ENCODE measurements at places on chromosomes 2 and 18. TPM values are rescaled to one million over a fixed set of nuclear protein-coding genes. Genes with fewer than 3 reads are reported as not detected.

- no peak for DNase-seq
Observed at GRCh38 chr18:6009756-6010155, 114.4 kb upstream of the TMEM200C start.

DNA sequence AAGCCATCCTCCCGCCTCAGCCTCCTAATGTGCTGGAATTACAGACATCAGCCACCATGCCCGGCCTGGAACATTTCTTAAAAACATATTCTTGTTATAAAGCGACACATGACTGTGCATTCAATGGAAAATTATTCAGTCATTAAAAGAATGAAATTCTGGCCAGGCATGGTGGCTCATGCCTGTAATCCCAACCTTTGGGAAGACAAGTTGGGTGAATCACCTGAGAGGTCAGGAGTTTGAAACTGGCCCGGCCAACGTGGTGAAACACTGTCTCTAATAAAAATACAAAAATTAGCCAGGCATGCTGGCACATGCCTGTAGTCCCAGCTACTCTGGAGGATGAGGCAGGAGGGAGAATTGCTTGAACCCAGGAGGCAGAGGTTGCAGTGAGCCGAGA lies 21.6 kb upstream of the RPRD1A start:
- peak; percentile 89 for DNase-seq

Gene VWA3B
- polyA plus RNA-seq = 0.16 TPM

GRCh38 chr2:68032702-68033101 lies 30.1 kb downstream of the C1D start:
- DNase-seq = no peak

- DNase-seq = peak; percentile 83
Observed at GRCh38 chr2:152718909-152719645, 657 bp downstream of the ARL6IP6 start.
